ENCODE measurements at places on chromosomes 6 and 20.
A peak's percentile ranks its signal among the peaks of the same experiment; 100 is the strongest.

DNA sequence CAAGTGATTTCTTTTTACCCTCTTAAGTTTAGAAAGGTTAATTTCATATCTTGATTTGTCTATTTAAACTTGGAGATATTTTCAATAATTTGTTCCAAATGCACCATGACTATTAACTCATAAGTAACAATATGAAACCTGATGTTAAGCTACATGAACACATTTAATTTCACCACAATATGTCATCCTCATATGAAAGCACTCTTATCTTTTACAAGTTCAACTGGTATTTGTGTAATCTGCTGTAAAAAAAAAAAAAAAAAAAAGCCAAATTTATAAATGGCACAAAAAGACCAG is 110.4 kb downstream of the HFE start:
- DNase-seq, result no peak

DNA sequence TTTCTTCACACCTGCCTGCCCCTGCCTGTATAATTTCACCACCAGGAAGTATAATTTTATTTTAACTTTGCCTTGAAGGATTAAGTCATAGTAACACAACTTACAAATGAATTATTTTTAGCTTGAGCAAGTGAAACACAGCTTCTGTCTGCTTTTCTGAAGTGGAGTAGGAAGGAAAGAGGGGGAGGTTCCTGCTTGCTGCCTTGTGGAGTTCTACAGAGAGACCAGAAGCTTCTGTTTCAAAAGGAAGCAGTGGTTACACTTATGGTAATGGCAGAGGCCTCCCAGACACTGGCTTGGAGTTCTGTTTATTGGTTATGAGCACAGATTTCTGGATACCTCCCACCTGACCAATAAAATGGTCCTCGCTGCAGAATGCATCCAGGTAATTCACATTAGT is 159.6 kb downstream of the TMEM200A start:
- DNase-seq, result no peak

GRCh38 chr6:76230711-76231110 is 158.2 kb upstream of the IMPG1 start:
- peak; percentile 67 for DNase-seq

GRCh38 chr20:8385247-8385646 is 253.2 kb downstream of the PLCB1 start:
- DNase-seq, result no peak

DNA sequence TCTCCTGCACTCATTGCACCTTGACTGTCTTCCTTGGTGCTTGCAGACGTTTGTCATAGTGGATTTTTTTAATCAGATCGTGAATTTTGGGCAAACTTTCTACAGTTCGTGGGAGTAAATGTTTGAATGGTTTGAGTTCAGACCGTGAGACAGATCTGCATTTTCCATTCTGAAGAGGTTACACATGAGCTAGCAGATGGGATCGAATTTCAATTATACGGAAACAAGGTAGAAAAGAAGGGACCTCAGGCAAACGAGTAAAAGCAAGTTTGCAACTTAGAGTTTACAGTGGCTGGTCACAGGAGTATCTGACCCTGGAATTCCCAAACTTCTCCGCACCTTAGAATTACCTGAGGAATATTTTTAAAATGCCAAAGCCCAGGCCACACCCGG is 17.2 kb upstream of the NCR2 start:
- DNase-seq, result no peak

DNA sequence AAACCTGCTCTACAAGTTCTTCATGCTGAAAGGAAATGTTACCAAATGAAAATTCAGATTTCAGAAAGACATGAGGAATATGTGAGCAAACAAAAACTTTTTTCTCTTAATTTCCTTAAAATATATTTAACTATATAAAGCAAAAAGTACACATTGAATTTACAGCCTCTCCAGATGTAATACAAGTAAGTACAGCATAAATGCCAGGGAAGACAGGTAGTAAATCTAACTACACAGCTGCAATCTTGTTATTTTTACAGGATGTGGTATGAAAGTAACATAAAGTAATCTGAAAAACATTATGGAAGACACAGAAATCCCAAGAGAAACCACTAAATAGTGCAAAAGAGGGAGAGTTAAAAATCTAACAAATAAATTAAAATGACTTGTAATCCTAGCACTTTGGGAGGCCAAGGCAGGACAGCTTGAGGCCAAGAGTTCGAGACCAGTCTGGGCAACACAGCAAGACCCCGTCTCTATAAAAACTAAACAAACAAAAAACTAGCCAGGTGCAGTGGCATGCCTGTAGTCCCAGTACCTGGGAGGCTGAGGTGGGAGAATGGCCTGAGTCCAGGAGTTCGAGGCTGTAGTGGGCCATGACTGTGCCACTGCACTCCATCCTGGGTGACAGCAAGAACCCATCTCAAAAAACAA is 50.7 kb downstream of the FAM8A1 start:
- no peak for DNase-seq

DNA sequence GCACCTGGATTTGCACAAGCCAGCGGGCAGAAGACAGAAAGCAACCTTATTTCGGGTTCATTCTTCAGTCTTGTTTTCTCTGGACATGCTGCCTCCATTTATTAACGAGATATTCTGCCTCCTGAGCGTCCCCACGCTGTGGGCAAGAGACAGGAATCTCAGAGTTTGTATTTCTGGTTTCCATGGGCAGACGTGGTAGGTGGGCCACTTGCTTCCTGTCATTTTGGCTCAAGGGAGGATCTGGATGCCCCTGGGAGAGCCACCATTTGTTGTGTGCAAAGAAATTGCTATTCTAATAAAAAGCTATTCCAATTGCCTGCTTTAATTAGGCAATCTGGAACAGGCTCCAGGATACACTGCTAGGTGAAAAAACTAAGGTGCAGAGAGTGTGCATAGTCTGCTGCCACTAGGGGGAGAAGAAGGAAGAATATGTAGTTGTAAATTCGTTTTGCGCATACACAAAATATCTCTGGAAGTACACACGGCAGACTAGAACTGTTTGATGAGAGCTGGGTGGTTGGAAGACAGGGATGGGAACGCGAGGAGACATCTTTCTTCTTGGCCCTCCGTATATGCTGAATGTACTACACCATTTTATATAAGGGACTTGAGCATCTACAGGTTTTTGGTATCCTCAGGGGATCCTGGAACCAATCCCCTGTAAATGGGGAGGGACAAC is 30.1 kb upstream of the SLC16A10 start:
- DNase-seq, result peak; percentile 4

- DNase-seq, result no peak
Observed at GRCh38 chr6:24742216-24742738, 23.3 kb upstream of the C6orf62 start.

DNA sequence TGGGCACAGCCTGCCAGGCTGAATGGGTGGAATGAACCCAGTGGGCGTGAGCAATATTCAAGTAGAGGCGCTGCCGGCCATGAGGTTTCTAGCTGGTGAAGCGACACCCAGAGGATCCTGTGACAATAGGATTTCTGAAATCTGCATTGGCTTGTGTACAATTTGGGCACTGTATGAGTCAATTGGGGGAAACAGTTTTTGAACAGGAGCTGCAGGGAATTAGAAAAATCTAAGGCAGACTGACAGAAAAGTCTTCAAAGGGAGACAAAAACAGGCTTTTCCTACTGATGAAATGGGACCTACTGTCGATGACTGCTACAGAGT is 148.8 kb upstream of the PROKR2 start:
- DNase-seq, result no peak

GRCh38 chr6:93371756-93372155 is 47.6 kb downstream of the EPHA7 start:
- DNase-seq, result no peak

GRCh38 chr6:55141611-55142010 is 32.7 kb upstream of the HCRTR2 start:
- DNase-seq, result no peak

GRCh38 chr6:169045486-169045885 is 208.2 kb downstream of the THBS2 start:
- no peak for DNase-seq

DNA sequence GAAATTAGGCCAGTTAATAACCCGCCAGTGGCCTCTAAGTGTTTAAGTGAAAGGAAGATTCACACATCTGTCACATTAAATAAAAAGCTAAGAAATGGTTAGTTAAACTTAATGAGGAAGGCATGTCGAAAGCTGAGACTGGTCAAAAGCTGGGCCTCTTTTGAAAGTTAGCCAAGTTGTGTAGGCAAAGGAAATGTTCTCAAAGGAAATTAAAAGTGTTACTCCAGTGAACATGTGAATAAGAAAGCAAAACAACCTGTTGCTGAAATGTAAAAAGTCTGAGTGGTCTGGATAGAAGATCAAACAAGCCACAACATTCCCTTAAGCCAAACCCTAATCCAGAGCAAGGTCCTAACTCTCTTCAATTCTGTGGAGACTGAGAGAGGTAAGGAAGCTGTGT is 10.9 kb upstream of the MTRF1L start:
- no peak for DNase-seq

- peak; percentile 64 for DNase-seq
Observed at GRCh38 chr6:36666826-36667591, 11.5 kb upstream of the CDKN1A start.

- no peak for DNase-seq
Observed at GRCh38 chr6:80938131-80938530, 814.4 kb downstream of the TENT5A start.

GRCh38 chr6:3708540-3708939 is 43.0 kb downstream of the PXDC1 start:
- no peak for DNase-seq

DNA sequence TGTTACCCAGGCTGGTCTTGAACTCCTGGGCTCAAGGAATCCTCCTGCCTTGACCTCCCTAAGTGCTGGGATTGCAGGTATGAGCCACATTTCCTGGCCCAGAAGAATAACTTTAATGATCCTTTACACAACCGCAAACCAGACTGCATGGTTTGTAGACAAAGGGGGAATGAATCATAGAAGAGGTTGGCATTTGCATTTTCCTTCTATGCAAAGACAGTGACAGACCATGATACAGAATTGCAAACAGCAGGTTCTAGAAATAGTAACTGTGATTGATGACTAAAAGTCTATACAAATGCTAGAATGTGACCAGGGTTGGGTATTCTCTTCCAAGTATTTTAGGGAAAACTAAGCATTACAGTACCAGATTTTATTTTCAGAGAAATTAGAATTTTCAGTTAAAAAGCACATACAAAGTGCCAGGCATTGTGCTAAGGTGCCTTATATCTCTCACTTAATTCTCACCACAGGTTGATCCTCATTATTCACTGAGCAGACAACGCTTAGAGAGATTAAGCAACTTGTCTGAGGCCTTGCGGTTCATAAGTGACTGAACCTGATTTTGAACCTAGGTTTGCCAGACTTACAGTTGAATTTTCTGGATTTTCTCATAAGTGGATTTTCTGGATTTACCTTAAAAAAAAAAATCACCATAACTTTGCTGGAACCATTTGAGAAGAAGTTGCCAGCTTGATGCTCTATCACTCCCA is 146.6 kb downstream of the ZFAND3 start:
- DNase-seq, result no peak

DNA sequence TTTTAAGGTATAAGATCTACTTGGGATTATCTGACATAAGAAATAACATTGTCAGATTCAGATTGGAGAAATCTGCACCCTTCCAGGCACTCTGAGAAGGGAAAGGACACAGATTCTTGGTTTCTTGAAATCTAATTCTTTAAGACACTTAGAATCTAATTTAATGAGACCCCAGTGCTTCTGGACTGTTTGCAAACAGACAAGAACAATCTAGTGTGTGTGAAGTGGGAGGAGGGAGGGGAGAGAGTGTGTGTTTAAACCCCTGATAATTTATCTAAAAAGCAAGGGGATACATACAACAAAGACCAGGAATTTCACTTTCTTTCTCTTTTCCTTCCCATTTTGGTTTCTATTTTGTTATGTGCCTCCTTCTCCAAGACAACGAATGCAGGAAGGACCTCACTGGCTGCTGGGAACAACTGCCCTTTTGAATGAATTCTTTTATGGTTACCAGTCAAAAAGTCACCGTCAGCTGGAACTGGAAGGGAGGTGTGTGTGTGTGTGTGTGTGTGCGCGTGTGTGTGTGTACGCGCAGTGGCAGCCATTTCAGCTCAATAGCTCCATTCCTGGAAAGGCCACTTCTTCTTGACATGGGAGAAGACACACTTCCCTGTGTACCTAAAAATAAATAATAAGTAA is 129.4 kb downstream of the BCAS1 start:
- no peak for DNase-seq
